ENCODE measurements at places on chromosomes 2 and 18. TPM values are rescaled to one million over a fixed set of nuclear protein-coding genes. Genes with fewer than 3 reads are reported as not detected.

The GALR1 gene
- 0.13 TPM for total RNA-seq

The IL36RN gene
- total RNA-seq, result not detected

The B3GNT2 gene
- total RNA-seq, result 21.0 TPM

The SEPTIN10 gene
- total RNA-seq, result 135 TPM

The SERPINB5 gene
- not detected for total RNA-seq

The PNPT1 gene
- 21.9 TPM for total RNA-seq

The DLGAP1 gene
- 0.98 TPM for total RNA-seq

The ANKRD62 gene
- not detected for total RNA-seq

The MTCL1 gene
- 14.6 TPM for total RNA-seq

DNA sequence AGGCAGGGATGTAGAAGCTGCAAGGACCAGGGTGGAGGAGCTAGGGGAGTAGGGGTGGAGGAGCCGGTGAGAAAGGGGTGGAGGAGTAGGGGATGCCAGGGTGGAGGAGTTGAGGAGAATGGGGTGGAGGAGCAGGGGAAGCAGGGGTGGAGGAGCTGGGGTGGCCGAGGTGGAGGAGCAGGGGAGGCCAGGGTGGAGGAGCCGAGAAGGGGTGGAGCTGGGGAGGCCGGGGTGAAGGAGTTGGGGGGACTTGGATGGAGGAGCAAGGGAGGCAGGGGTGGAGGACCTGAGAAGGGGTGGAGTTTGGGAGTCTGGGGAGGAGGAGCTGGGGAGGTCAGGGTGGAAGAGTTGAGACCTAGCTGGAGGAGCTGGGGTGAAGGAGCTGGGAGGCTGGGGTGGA, 13.3 kb downstream of the SOX11 start:
- DNase-seq, result no peak

GRCh38 chr18:74519320-74520095, 14.8 kb upstream of the CNDP1 start:
- DNase-seq, result no peak

GRCh38 chr18:26520974-26521373, 27.4 kb downstream of the KCTD1 start:
- DNase-seq, result no peak

GRCh38 chr2:233429175-233429897, 75.0 kb downstream of the DGKD start:
- DNase-seq, result no peak

- DNase-seq, result no peak
These were observed 40.3 kb downstream of the PRKD3 start for GRCh38 chr2:37284381-37284780.

DNA sequence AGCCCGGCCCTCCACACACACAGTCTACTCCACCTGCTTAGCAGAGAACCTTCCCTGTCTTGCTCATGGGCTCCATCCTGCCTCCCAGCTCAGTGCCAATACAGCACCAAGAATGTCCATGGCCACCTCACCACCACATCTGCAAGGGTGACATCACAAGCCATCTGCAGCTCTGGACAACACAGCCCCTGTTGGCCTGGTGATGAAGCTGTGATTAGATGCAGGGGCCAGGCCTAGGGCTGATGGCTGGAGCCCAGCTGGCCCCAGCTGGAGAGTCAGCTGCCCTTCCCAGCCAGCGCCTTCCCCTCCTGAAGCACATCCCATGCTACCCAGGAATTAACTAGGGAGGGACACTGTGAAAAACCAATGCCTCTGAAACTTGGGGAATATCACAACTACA, 91.1 kb downstream of the TTC32 start:
- DNase-seq, result no peak

Measured in sciatic nerve (tissue), 2 donors.